AG09319 (cell line): ENCODE measurements at places on chromosomes 7 and 10.

GRCh38 chr10:103752680-103753248 lies 102.6 kb downstream of the SH3PXD2A start:
- DNase-seq, result no peak

DNA sequence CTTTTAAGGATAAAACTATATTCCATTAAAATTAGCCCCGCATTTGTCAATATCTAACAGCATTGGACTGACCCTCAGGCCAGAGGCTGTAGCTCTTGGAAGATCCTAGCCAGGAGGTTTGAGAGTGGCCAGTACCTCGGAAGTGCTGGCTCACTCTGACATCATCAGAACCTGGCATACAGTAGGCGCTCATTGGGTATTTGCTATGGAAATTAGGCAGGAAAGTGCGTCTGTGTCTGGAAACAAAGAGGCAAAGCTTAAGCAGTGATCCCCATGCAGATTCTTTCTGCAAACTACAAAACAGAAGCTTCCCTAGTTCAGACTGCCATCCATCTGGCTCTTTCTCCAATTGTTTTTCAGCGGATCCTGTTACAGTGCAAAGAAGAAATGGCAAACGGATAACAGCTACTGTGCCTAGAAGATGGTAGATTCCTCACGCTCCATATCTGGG lies 1.7 kb upstream of the PRKCQ start:
- DNase-seq, result no peak

DNA sequence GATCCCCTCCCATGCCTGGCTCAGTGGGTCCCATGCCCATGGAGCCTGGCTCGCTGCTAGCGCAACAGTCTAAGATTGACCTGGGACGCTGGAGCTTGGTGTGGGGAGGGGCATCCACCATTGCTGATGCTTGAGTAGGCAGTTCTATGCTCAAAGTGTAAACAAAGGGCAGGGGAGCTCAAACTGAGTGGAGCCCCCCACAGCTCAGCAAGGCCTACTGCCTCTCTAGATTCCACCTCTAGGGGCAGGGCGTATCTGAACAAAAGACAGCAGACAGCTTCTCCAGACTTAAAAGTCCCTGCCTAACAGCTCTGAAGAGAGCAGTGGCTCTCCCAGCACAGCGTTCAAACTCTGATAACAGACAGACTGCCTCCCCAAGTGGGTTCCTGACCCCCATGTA lies 31.2 kb upstream of the FFAR4 start:
- no peak for DNase-seq

DNA sequence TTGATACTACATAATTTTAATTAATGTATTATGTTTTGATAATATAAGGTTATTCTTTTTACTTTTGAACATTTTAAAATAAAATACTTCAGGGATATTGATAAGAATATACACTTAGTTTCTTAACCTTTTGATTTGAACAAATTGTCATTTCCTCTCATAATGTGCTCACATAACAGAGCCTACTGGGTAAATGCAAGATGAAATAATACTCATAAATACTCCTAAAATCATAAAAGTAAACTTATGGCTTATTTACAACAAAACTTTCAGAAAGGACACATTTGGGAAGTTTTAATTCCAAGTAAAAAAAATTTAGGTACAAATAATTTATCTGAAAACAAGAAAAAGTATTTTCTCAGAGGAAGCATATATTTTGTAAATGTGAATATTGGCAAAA lies 101.6 kb upstream of the ABCB5 start:
- DNase-seq, result no peak

DNA sequence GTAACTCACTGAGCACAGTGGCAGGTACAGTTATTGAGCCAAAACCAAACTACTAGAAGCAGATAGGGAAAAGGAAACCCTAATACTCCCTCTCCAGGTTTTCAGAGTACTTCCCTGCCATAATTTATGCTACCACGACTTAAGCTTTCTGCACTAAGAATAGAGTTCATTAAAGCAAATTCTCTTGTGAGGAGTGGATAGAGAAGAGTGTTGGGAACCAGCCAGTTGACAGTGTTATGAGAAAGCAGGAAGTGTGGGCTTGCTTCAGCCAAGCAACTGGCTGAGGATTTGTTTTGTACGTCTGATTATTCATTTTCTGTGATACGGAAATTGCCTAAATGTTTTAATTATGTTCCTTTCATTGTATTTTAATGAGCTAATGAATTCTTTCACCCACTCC lies 280.5 kb downstream of the KIF20B start:
- DNase-seq, result no peak
